H1 (cell line): ENCODE measurements at places on chromosomes 3 and 15.
A peak's percentile ranks its signal among the peaks of the same experiment; 100 is the strongest.

DNA sequence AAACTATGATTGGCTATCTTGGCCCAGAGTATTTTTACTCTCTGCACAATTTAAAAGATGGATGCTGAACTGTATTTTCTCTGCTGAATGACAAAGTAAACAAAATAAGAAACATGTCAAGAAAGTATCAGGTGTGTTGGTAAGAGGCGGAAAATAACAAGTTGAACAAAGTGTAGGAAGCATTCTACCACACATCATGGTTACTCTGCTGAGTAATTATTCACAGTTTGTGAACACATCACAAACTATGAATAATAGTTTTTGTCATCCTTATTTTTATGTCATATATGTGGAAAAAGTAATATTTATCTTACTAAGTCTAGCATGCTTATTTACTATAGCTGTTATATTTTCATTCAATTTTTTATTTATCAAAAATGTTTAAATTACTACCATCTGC is 229.2 kb downstream of the MBNL1 start:
- no peak for DNase-seq

DNA sequence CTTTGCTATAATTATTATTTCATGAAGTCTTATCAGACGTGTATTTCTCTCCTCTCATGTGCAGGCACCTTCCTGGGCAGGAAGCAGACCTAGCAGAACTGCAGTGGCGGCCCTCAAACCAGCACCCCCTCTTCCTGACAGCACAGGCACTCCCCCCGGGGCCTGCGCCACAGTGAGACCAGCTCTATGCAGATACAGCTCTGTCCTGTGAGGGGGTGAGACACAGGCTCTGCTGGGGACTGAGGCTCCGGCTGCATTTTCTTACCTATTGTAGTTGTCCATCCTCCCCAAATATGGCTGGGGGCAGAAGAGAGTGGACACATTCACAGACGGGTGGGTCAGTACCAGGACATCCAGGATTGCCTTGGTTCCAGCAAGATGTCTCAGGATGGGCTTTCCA is 5.0 kb downstream of the CISH start:
- DNase-seq = no peak

GRCh38 chr3:27279123-27279522 is 90.1 kb downstream of the NEK10 start:
- DNase-seq = no peak

DNA sequence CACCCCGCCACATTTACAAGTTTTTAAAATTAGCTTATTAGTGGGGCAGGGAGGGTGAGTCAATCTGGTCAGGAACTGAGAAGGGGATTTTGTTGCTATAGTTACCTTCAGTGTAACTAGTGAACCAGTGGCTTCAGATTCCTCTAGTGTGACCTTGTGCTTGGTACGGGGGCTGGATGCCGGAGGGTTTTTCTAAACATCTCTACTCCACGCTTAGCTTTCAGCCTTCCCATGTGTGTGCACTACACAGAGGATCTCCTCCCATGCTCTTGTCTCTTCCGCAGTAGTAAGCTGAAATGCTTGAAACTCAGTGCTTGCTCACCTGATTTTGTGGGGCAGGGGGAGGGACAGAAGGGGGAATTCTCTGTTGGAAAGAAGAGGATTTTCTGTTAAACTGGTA is 67.9 kb upstream of the AKAP13 start:
- no peak for DNase-seq

GRCh38 chr15:89364741-89365450 is 30.3 kb upstream of the POLG start:
- DNase-seq = peak; percentile 63

GRCh38 chr15:63492541-63493077 is 11.8 kb upstream of the USP3 start:
- no peak for DNase-seq

DNA sequence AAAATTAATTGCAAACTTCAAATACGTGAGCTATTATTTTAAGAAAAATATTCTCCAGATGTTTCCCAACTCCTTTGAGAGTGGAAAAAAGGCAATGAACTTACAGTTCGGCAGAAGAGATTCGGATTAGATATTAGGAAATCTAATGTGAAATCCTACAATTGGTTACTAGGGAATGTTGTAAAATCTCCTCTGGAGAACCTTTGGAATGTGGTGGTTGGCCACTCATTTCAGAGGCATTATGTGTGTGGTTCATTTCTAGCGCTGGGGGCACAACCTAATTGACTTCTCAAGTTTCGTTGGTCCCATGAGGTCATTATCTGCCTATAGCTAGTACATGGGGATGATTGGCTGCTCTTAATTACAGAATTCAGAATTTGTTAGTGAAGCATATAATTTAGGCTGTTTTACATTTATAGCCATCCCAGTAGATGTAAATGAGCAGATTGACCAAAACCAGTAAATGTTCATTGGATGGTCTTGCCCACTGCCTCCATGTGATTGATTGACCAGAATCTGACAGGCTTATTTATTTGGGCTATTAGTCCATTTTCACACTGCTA is 34.6 kb upstream of the CMSS1 start:
- DNase-seq = no peak

GRCh38 chr3:152094406-152094805 is 174.3 kb upstream of the MBNL1 start:
- no peak for DNase-seq

DNA sequence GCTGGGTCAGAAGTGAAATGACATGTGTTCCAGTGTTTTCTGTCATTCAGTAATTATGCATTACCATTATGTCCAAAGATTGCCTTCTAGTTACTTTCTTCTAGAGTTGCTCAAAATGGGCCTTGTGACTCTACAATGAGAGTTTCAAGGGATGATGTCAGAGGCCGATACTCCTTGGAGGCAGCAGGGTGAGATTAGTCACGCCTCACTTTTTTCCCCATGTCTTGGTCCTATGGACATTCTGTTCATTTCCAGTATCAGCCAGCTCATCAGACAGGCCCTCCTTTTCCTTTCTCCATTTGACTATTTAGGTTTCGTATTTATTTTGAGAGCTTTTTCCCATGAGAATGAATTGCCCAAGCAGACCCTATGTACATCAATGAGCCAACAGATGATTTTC is 17.5 kb downstream of the VGLL3 start:
- no peak for DNase-seq

- no peak for DNase-seq
Observed at GRCh38 chr15:34783991-34784390, 11.4 kb downstream of the ACTC1 start.

DNA sequence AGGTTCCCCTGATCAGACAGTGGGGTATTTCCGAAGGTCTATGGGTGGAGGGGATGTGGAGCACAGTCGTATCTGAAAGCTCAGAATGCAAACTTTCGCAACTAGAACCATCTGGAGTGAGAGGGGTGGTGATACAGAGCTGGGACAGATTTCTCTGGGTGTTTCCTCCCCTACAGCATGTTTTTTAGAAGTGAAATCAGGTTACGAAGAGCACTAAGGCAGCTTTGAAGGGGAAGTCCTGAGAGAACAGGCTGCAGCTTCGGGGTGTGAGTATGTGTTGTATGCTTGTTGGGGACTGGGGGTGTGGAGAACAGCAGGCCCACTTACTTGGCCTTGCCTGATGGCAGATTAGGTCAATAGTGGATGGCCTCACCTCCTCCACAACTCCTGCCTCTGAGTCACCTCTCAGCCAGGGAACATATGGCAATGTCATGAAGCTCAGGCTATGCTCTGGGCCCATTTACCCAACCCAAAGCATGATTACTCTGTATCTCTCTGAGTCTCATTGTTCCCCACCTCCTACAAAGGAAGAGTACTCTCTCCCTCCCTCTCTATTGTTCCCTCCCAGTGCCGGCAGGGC is 107.2 kb upstream of the RASGRP1 start:
- no peak for DNase-seq

GRCh38 chr3:122730240-122730639 is 49.6 kb downstream of the PARP14 start:
- no peak for DNase-seq

DNA sequence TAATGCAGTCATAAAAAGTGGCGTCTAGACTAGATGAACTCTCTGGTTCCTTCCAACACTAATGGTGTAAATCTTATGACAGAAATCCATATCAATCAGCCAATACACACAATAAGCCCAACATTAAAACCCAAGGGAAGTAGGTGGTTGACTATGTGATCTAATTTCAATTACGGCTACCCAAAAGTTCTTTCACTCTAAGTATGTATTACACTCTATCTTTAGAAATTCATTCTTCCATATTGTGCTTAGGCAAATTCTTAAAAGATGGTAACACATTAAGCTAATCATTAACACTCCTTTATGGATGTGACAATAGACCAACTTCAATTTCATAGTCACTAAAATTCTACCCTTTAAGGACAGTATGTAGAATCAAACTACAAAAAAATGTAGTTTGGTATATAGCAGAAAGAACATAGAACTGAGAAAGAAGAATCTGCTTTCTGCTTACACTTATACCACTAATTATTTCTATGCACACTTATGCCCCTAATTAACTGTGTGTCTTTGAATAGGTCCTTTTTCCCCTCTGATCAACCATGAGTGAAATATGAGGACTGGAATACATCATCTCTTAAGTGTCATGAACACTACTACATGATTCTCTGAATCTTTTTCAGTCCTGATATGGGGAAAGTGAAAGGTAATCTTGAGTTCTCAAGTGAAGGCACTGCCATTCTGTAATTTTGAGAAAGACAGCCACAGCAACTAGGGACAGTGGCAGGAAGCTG is 557.6 kb downstream of the IGSF11 start:
- no peak for DNase-seq

DNA sequence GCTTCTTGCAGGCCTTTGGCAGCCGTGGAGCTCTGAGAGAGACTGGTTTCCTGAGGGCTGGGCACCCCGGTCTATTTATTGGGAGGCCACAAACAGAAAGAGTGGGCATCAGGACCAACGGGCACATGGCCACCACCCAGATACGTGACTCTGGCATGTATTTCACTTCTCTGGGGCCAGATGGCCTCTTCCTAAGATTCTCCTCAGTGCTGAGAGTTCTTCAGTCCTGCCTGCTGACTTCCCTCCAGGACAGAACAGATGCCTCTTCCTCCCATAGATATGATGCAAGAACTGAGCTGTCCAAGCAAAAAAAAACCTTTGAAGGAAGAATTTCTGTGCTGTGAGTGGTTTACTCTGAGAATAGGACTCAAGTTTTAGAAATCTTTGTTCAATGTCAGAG is 107.7 kb downstream of the IGF2BP2 start:
- no peak for DNase-seq

- no peak for DNase-seq
Observed at GRCh38 chr3:192825657-192826200, 91.9 kb downstream of the MB21D2 start.

- no peak for DNase-seq
Observed at GRCh38 chr15:28943611-28944230, 57.9 kb downstream of the APBA2 start.

GRCh38 chr15:57370929-57371328 is 5.4 kb upstream of the CGNL1 start:
- DNase-seq = no peak

DNA sequence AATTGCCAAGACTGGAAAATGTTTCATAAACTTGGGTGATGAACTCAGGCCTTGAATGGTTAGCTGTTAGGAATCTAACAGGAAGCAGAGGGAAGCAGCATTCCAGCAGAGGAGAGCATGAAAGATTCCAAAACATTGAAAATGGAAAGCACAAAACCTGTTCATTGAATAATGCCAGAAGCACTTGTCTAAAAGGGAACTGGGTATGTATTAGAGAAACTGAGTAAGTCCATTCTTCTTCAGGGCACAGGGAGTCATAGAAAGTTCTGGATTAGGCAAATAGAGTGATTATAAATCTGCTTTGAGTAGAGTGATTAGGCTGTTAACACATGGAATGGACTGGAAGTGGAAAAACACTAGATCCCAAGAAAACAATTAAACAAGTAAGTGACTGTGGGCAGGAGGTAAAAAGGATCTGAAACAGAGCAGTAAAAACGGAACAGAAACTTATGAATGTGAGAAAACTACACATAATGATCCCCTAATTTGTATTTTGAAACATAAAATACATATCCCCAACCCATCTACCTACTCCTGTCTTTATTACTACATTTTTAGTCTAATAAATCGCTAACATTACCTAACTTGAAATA is 343.4 kb downstream of the TBC1D5 start:
- no peak for DNase-seq

DNA sequence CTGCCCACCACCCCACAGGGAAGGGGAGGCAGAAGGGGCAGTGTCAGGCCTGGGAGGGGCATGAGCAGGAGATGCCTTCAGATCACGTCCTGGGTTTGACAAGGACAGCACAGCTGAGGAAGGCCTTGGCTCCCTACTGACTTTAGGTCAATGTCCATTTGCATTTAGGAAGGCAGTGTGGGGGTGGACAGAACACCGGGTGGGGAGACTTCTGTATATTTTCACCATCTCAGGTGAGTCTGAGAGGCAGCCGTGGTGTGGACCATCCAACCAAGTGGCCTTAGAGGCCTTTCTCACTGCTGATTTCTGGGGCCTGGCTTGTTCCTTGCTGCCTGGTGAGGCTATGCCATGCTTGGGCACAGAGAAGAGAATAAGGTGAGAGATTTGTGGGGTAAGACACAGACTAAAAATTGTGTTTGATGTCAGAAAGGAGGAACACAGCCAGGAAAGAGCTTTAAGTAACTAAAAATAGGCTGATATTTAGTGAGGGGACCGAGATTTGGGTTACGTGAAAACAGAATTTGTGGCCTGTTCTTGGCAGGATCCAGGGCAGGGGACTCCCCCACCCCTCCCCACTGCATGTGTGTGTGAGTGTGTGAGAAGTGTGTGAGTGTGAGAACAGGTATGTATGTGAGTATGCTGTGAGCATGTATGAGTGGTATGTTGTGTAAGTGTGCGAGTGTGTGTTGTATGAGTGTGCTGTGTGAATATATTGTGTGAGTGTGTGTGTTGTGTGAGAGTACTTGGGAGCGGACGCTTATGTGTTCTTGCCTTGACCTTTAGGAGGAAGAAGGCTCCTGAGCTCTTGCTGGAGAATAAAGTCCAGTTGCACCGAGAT is 11.8 kb upstream of the PLA2G4E start:
- DNase-seq = no peak

GRCh38 chr3:192833177-192833890 is 84.3 kb downstream of the MB21D2 start:
- DNase-seq = no peak
